ENCODE measurements at places on chromosomes 6 and 20.

- no peak for DNase-seq
These were observed 612.3 kb upstream of the ARID1B start for GRCh38 chr6:156164701-156165452.

DNA sequence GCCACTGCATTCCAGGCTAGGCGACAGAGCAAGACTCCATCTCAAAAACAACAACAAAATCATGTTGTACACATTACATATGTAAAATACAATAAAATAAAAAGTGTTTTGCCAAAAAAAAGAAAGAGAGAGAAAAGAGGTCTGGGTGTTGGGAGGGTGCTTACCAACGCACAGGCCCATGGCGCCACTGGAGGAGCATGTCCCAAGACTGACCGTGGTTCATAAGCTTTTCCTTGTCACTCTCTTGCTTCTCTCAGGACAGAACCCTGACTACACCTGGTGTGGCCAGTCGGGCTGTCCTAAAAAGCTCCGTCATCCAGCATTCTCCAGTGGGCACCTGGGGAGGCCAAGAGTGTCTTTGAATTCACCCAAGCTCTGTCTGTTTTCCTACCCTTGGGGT, 48.0 kb upstream of the CNKSR3 start:
- DNase-seq = no peak

GRCh38 chr6:110999634-111000270, 17.9 kb downstream of the RPF2 start:
- peak; percentile 40 for DNase-seq

- no peak for DNase-seq
These were observed 151.0 kb downstream of the ADAT2 start for GRCh38 chr6:143299253-143300166.

- no peak for DNase-seq
These were observed 194.6 kb upstream of the CITED2 start for GRCh38 chr6:139568956-139569538.

- peak; percentile 95 for DNase-seq
These were observed 2.9 kb upstream of the HIVEP2 start for GRCh38 chr6:142947714-142948480.

DNA sequence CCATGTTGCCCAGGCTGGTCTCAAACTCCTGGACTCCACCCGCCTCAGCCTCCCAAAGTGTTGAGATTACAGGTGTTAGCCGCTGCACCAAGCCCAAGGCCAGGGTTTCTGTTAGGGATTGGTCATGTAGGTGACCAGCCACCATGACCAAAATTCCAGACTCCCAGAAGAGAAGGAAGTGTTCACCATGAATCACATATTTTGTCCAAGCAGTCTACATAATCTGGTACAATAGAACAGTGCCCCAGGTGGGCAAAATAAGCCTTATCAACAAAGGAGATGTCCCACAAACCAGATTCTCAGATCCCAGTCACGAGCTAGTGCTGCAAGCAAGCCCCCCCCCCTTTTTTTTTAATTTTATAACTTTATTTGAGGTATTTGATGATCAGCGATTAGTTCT, 20.0 kb downstream of the ZNF341 start:
- no peak for DNase-seq

GRCh38 chr20:47749339-47749738, 35.9 kb downstream of the SULF2 start:
- no peak for DNase-seq

DNA sequence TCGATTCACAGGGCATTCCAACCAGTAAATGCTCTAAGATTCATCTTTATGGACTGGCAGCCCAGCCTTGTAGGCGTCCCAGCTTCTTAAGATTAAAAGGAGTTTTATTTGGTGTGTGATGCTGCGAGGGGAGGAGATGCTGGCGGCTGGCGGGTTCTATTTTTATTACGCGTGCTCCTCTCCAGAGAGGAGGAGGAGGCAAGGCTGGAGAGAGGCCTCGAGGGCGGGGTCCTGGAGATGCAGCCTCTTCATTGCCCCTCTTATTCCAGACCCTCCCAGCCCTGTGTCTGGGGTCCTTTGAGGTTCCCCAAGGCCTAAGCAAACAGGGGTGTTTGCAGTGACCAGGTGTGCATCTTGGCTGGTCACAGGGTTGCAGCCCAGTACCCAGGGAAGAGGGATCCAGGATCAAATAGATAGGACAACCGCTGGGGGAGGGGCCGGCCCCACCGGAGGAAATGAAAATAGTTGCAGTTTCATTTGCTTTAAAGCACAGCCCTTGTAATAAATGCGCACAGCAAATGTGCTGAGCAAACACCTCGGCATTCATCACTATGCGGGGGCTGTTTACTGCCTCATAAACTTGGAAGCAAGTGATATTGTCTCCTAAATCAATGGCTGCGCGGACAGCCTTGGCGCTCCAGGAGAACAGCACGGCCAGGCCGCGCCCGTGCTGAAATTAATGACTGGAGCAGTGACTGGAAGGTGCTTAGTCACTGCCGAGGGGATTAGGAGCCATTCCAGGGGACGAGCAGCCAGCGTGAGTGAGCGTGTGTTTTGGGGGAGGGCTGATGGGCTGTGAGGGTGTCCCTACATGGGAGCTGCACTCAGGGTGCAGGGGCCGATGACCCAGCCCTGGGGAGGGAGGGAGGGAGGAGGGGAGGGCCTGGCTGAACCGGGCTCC, 83.0 kb downstream of the TMEM242 start:
- DNase-seq = peak; percentile 27

- no peak for DNase-seq
These were observed 67.2 kb downstream of the SLC22A1 start for GRCh38 chr6:160188773-160189172.

DNA sequence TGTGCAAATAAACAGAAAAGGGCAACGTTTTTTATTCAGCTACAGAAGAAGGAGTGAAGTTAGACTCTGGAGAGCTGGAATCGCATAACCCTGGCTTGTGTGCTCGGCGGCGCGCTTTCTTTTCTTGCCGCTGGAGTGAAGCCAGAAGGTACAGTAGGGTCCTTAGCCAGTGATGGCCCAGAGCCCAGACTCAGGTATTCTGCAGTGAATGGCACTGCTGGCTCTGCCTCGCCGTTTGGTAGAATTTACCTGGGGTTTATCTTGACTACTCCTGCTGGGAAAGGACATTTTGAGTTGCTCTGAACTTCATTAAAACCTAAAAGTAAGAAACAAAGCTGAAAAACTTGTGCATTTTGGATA, 56.9 kb upstream of the TIAM2 start:
- no peak for DNase-seq

GRCh38 chr6:73309785-73310502, 44.1 kb downstream of the DPPA5 start:
- DNase-seq = peak; percentile 5

GRCh38 chr20:38001981-38002380, 31.3 kb downstream of the TTI1 start:
- no peak for DNase-seq

DNA sequence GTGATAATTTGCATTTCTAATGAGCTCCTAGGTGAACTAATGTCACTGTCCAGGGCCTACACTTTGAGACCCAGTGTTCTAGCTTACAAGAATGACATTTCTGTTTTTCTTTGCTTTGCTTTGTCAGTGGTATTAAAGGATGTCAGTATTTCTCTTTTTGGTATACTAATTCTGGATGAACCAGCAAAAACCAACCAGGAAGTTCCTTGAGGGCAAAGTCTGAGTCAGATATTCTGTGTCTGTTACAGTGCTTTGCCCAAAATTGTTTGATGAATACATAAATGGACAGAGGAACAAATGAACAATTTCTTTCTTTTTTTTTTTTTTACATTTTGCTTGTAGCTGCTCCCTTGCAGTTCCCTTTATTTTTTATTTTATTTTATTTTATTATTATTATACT, 15.4 kb downstream of the COQ3 start:
- no peak for DNase-seq

- no peak for DNase-seq
These were observed 21.8 kb downstream of the NPEPL1 start for GRCh38 chr20:58714340-58714922.

- DNase-seq = no peak
These were observed 41.5 kb downstream of the CTCFL start for GRCh38 chr20:57483287-57484050.

DNA sequence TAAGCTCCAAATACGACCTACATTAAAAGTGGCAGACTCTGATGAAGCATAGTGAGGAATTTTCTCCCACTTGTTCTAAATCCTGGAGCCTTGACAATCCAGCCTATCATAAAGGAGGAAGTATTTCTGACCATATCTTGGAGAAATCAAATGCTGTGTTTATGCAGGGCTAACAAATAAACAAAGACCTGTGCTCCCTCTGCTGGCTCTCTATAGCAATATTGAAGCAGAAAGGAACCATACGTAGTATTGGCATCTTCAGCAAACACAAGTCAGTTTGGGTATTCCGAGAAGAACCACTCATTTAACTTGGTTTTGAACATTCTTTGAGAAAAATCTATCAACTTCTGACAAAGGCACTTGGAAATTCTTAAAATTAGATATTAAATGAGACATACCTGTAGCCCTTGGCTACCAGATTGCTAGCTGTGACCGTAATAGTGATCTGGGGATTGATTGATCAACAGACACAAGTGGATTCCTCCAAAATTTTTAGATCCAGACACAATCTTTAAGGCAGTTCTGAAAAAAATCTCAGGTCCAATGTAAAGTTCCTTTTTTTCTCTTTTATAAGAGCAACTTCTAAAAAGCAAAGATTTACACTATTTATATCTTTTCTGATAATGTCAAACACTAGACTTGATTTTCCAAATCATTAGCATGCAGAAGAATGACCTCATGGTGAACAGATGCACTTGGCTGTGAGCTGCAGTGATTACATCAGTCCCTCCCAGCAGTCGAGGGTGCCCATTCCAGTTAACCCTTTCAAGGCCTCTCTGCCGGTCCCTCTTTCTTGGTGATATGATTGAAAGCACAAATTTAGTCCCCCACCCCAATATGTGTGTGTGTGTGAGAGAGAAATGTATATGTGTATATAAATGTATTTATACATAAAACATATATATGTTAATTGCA, 40.2 kb downstream of the INSM1 start:
- DNase-seq = peak; percentile 33

- no peak for DNase-seq
These were observed 369.0 kb downstream of the ARHGAP18 start for GRCh38 chr6:129340983-129341382.

DNA sequence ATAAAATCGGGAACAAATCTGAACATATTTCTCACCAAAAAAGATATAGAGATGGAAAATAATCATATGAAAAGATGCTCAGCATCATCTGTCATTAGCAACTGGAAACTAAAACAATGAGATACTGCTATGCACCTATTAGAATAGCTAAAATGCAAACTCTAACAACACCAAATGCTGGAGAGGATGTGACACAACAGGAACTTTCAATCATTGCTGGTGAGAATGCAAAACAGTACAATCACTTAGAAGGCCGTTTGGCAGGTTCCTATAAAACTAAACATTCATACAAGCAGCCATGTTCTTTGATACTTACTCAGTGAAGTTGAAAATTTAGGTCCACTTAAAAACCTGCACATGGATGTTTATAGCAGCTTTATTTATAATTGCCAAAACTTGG, 67.0 kb downstream of the FAM50B start:
- DNase-seq = no peak

DNA sequence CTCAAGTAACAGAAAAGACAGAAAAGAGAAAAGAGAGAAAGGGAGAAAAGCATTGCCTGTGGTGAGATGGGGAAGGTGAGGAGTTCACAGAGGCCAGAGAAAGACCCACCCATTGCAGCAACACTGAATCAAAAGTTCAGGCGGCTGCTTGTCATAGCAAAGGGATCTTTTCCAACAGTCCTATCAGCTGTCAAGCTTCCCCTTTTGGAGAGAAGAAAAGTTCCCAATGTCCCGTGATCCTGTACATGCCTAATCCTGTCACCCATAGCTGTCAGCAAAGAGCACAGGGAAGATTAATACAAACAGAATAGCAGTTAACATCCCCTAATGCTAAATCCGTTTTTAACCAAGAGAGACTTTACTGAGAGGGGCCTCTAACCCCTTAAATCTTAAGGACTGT, 8.9 kb upstream of the TRIM38 start:
- peak; percentile 34 for DNase-seq

- DNase-seq = no peak
These were observed 32.1 kb downstream of the ADRM1 start for GRCh38 chr20:62334881-62335280.

DNA sequence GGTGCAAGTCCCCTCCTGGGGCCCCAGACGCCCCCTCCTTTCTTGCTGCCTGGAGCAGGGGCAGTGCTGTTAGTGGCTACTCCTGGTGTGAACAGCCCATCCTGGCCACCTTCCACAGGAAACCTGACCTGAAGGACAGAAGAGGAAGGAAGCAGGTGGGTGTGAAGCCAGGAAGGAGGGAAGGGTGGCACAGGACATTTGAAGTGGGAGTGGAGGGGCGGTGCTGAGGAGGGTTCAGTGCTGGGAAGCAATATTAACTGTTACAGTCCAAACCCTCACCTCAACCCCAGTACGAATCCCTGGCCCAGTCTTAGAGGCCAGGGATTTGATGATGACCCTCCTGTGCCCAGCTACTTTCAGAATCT, 766 bp downstream of the PRICKLE4 start:
- DNase-seq = no peak

GRCh38 chr6:107793191-107793590, 30.9 kb downstream of the SCML4 start:
- DNase-seq = no peak

DNA sequence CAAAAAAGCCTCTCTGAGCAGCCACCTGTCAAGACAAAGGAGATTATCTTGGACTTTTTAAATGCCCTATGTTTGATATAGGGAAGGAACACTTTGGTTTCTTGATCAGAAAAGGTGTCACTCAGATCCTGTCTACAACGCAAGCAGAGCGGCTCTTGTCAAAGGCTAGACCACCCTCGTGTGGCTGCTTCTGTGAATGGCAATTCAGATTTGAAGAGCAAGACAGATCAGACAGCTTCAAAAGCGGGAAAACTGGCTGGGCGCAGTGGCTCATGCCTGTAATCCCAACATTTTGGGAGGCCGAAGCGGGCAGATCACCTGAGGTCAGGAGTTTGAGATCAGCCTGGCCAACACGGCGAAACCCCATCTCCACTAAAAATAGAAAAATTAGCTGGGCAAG, 10.1 kb upstream of the NXT1 start:
- peak; percentile 62 for DNase-seq

DNA sequence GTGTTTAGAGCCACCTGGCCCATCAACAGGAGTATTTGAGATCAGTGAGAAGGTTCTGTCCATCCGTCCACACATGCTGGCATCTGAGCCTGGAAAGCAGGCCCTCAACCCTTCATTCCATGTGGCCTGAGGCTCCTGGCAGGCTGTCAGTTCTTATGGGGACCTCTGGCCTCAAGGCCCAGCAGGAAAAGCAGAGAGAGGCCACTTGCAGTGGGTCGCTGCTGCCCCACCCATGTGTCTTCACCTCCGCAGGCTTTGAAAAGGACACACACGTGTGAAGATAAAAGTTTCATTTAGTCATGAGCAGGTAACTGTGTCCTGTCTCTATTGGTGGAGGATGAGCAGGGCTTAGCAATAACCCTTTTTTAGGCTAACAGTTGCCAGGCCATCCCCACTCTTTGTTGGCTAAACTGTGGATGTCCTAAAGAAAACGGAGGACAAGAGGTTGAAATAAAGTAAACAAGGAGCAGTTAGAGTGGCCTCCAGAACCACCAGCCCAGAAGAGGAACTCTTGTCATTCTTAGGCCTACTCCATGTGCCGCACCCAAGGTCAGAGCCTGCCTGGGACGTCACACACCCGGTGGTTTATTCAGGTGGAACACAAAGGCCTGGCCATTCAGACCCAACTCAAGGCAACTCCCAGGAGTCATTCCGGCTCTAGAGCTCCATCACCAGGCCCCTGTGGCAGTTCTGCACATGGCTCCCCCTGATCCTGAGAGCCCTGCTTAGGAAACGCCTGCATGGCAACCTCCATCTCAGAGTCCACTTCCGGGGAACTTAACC, 143.4 kb upstream of the CST7 start:
- no peak for DNase-seq
